Non-pigmented ciliary epithelial cell (primary cell): ENCODE measurements at places on chromosomes 11 and 22.
A peak's percentile ranks its signal among the peaks of the same experiment; 100 is the strongest.

DNA sequence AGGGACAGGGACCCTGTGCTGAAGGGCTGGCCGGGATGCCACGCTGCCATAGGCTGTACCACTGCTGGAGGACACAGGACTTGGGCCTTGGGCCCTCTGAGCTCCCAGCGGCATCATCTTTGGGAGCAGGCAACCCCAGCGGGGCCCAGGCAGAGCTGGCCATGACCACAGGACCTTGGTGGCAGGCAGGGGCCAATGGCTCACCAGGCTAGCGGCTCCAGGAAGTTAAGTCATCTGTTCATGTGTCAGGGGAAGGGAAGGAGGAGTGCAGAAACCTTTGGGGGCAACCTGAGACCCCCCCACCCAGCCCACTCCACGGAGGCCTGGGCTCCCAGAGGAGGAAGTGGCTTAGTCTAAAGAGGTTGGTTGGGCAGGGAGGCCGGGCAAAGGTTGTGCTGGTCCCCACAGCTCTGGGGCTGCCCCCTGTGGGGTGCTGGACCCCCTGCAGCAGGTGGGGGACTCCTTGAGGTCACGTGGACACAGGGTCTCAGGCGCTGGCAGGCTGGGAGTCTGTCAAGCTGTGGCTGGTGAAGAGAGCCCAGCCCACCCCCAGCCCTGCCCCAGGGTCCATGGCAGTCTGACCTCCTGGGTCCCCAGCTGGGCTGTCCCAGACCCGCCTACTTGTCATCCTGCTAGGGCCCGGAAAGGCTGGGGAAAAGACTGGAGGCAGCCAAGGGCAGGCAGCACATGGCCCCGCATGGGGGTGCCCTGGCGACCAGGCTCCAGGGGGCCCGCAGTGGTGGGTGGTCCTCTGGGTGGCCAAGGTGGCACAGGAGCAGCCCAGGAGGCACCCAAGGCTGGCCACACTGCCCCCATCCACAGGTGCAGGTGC lies 184.3 kb downstream of the IGLL1 start:
- DNase-seq: no peak

GRCh38 chr11:2811206-2812091 lies 74.1 kb downstream of the CDKN1C start:
- no peak for DNase-seq

DNA sequence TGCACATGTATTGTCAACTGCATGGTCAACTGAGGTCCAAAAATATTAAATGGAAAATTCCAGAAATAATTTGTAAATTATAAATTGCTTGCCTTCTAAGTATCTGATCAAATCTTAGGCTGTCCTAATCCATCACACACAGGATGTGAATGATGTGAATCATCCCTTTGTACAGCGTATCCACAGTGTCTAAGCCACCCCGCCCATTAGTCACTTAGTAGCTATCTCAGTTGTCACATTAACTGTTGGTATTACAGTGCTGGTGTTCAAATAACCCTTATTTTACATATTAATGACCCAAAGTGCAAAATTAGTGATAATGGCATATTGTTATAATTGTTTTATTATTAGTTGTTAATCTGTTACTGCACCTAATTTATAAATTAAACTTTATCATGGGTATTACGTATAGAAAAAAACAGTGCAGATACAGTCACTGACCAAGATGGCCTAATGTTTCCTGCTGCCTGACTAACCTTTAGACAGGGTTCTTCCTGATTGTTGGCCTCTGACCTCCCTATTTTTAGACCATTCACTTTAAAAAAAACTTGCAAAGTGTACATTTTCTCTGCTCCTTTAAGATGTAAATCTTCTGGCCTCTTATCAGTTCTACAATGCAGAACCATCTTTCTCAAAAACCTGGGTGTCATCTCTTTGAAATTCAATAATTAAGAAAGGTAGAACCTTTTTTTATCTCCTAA lies 2.9 kb upstream of the SVIP start:
- DNase-seq: no peak

GRCh38 chr22:42645341-42645937 lies 3.8 kb downstream of the CYB5R3 start:
- no peak for DNase-seq

DNA sequence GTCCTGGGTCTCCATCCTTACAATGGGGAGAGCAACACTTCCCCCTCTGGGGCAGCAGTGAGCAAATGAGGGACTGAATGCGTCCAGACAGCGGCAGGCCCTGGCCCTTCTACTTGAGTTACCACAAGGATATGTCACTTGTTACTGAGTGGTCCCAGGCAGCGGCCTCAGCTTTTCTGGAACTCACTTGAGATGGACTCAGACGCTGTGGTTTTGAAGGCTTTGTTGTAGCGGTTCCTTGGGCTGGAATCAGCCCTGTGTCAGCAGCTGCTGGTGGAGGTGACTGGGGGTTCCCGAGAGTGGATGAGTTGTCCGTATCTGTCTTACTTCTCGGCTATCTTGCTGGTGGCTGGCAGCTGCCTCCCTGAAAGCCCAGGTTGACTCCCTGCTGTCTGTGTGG lies 77.0 kb downstream of the MICAL2 start:
- no peak for DNase-seq

- no peak for DNase-seq
Measured at GRCh38 chr11:87223816-87224215, 186.1 kb downstream of the TMEM135 start.

DNA sequence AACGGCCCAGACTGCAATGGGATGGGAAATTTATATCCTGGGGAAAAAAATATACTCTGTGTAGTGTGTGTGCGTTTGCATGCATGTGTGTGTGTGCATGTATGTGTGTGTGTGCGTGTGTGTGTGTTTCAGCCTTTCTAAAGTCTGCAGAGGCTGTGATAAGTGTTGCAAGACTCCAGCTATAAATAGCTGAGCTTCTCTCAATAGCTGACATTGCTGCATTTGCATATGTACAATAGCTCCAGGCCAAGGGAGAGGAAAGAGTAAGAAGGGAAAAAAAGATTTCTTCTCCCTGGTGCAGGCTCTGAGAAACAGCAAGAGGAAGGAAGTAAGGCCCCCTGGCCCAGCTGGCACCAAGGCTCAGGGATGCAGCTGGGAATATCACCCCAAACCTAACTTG lies 483.0 kb downstream of the MN1 start:
- DNase-seq: peak; percentile 70

DNA sequence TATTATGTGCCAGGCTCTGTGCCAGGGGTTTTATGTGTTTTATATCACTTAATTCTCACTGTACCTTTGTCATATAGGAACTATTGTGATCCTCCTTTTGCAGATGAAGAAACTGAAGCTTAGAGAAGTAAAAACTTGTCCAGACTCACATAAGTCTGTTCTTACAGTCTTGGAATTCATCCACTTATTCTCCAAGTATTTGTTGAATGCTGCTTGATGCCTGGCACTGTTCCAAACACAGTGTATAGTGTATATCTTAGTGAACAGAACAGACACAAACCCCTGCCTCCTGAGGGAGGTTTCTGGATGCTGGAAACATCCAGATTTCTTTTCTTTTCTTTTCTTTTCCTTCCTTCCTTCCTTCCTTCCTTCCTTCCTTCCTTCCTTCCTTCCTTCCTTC lies 29.0 kb upstream of the FGF3 start:
- DNase-seq: peak; percentile 14

DNA sequence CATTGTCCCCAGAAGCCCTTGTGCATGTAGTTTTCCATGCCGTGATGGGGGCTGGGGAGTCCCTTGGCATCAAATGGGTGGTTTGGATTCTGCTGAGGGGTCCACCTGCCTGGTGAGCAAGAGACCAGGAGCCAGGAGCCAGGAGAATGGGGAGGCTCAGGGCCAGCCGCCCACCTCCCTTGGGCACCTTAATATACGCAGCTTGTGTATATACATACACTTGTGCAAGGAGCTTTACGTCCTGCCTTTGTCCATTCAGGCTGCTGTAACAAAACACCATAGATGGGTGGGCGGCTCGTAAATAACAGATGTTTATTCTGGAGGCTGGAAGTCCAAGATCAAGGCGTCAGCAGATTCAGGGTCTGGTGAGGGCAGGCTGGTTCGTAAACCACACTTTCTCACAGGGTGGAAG lies 62.5 kb downstream of the SMIM38 start:
- no peak for DNase-seq
